ENCODE measurements at places on chromosomes 2 and 18.
A peak's percentile ranks its signal among the peaks of the same experiment; 100 is the strongest.

DNA sequence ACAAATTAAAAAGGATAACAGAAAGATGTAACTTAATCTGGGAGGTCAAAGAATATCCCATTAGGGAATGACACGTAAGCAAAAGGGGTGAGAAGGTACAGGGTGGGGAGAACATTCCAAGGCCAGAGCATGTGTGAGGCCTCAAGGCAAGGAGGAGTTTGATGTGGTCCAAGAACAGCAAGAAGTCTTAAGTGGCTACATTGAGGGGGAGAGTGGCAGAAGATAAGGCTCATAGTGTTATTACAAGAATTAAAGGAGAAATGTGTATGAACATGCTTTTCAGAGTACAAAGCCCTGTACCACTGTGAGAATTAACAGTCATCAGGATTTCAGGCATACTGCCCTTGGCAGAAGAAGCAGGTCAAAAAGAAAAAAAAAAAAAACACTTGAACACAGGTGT, 174.4 kb upstream of the ERBB4 start:
- no peak for DNase-seq

DNA sequence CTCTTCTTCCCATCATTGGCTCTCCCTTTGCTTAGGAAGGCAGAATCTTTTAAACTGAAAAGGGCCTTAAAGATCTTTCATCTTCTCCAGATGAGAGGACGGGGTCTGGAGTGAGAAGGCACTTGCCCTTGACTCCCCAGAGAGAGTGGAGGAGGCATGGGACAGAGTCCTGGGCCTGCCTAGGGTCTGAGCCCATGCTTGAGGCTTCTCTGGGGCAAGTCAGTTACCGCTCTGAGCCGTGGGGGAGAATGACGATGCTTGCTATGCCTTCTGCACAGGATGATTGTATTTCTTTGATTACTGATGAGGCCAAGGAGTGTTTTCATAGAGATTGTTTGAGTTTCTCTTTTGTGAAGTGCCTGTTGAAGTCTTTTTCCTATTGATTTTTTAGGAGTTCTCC, 921 bp downstream of the PLB1 start:
- DNase-seq = no peak

- DNase-seq = no peak
Measured at GRCh38 chr2:164015328-164016123, 279.7 kb upstream of the FIGN start.

- no peak for DNase-seq
Measured at GRCh38 chr2:97712693-97713295, 582 bp upstream of the ZAP70 start.

DNA sequence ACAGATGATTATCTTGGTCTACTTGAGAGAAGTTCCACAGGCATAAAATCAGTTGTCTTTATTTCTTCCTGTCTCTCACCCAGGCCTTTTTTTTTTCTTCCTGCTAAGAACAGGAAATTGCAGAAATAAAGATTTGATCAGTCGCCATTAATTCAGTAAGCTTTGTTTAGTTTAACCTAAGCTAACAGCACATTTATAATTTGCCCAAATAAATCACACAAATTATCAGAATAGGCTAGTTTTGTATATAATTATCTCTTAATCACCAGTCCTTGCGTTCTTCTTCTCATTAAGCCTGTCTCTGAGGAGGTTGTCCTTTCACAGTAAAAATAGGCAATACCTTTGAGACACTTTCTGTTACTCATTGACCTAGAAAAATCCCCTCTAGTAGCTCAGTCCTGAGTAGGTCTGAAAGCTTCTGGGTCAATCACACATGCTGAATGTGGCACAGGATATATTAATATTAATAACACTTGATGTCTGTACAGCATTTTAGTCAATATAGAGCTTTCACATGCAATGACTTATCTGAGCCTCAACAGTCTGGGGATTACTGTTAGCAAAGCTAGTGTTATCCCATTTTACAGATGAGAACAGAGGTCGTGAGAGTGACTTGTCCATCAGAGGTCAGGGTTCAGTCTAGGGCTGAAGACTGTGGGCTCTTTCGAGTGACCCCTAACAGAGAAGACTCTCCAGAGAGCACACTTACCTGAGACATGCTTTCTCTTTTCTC, 11.2 kb upstream of the STK17B start:
- no peak for DNase-seq

- no peak for DNase-seq
Measured at GRCh38 chr18:46624127-46624526, 32.9 kb downstream of the LOXHD1 start.

DNA sequence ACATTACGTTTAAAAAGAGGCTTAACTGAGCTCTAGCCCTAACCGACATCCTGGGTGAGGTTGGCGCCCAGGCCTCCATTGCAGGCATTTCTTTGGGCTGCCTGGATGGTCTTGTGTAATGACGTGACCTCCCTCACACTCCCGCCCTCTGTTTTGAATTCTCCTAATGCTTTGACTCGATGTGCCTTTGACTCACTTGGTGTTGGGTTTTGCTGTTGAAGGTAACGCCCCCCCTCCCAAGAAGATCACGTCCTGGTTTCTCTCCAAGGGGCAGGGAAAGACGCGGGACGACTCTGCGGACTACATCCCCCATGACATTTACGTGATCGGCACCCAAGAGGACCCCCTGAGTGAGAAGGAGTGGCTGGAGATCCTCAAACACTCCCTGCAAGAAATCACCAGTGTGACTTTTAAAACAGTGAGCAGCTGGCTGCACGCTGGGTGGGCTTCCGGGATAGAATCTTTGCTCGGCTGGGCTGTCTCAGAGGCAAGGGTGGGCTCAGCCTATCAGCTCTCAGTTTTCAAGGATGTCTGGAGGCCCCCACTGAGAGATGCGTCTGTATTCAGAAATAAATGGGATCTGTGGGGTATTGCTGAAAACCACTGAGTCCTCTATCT, 87.9 kb upstream of the ATG16L1 start:
- no peak for DNase-seq

DNA sequence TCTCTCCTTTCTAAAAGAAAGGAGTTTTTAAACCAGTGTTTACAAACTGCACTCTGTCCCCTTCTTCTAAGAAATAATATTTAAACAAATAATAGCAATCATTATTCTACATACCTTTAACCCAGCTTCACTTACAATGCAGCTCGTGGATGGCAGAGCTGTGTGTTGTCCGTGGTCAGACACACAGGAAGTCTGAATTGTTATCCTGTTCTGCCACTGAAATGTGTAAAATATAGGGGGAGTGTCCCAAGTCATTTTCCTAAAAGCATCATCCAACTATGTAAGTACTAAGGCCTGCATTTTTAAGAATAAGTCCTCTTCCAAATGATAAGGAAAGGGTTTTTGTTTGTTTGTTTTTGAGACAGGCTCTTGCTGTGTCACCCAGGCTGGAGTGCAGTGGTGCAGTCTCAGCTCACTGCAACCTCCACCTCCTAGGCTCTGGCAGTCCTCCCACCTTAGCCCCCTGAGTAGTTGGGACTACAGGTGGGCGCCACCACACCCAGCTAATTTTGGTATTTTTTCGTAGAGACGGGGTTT, 2.7 kb upstream of the PPP4R1 start:
- DNase-seq = no peak

GRCh38 chr2:221203856-221204255, 368.2 kb downstream of the EPHA4 start:
- DNase-seq = no peak

GRCh38 chr2:164642946-164643555, 21.8 kb upstream of the GRB14 start:
- no peak for DNase-seq

- DNase-seq = no peak
Measured at GRCh38 chr2:160406591-160407392, 86.8 kb downstream of the RBMS1 start.

GRCh38 chr2:8352296-8352695, 329.6 kb upstream of the ID2 start:
- no peak for DNase-seq

DNA sequence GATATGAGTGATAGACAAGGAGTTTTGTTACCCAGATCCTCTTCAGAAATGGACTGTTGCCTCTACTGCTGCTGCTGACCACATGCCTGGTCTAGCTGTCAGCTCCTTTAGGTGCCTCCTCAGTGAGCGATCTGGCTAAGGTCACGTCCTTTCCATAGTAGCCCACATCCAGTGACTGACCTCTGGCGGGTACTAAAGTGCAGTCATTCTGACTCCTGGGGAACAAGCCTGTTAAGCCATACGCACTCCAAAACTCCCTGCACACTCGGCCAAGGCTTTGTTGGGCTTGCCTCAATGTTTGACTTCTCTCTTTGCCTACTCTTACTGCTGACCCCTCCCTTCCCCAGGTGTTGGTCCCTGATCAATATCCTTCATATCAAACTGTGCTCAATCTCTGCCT, 685.2 kb downstream of the IRS1 start:
- DNase-seq = no peak

GRCh38 chr18:6031002-6031401, 135.7 kb upstream of the TMEM200C start:
- no peak for DNase-seq

DNA sequence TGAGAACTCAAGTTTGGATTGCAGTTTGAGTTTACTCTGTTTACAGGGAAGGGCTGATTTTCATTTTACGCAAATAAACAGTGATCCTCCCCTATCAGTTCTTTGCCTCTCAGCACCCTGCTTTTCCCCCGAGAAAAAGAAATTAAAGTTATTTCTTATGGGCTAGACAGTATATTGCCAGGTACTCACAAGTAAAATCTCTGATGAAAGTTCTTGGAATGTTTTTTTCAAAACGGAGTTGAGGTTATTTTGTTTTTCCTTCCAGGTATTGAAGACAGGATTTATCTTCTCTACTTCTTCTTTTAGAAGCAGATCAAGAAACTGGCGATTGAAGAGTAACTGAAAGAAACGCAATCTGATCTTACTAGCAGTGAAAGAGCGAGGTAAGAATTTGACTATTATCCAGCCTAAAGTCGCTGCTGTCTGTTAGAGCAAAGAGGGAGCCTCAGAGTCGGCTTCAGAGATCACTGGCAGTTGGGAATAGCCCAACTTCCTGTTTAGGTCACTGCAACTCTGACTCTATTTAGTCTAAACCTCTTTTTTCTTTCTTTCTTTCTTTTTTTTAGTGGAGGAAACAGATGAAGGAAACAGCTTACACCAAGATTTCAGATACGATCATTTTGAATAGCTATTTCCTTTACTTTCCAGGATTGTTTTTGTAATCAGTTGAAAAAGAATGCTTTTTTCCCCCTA, at the start of gene TFPI:
Gene TFPI, minus strand, starts transcription at position 425 of the 693 bp plus-strand sequence. CDS start 50,667 bp downstream, outside the sequence.
- no peak for DNase-seq

DNA sequence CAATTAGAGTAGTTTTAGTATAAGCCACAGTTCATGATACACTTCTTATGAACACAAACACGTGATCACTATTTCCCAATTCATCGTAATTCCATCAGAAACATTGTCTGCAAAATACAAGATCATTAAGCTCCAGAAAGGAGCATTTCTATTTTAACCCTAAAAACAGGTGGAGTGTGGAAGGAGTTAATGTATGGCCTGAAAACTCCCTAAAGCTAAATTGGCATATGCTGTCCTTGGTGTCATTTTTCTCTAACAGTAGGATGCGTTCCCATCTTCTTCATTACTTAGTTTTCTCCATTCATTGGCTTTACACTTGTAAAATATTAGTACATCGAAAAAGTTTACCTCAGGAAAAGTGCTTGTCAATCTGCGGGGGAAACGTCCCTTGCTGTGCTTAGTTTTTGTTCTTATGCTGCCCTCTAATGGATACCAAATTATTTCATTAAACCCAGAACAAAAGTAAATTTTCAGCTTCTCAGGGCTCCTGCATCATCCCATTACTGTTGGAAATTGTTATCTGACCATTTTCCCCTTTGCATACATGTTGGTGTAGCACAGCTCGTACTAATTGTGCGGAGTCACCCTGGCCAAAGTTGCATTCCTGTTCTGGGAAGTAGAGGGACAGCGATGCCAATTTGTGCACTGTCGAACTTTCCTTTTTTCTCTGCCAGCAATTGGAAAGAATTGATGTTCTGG, 153.4 kb downstream of the GPD2 start:
- no peak for DNase-seq

GRCh38 chr2:222566229-222566628, 89.7 kb downstream of the FARSB start:
- no peak for DNase-seq

GRCh38 chr2:234250926-234251325, 200.4 kb downstream of the SPP2 start:
- DNase-seq = no peak

GRCh38 chr18:62458868-62459716, 63.7 kb upstream of the ZCCHC2 start:
- DNase-seq = no peak

DNA sequence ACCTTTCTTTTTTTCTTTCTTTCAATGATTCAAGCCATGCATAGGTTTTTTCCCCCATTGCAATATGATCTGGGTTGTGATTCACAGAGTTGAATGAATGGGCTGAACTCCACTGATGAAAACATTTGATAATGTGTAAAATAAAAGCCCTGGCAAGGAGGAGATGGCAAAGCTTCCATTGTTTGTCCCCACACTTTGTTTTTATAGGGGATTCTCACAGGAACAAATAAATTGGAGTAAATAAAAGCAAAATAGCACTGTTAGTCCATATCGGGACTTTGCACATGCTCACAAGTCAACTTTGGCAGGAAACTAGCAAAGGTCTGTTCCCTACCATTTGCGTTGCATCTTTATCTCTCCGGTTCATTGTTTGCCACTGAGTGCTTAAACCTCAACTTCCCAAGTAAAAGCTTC, 55.7 kb downstream of the MEIS1 start:
- DNase-seq = no peak

- no peak for DNase-seq
Measured at GRCh38 chr2:232873292-232873908, 3.3 kb downstream of the SNORC start.

- no peak for DNase-seq
Measured at GRCh38 chr2:15939854-15940660, at the start of gene MYCN. Gene MYCN (plus strand): TSS chr2:15940550. CDS start chr2:15942065, 1,515 bp downstream.

DNA sequence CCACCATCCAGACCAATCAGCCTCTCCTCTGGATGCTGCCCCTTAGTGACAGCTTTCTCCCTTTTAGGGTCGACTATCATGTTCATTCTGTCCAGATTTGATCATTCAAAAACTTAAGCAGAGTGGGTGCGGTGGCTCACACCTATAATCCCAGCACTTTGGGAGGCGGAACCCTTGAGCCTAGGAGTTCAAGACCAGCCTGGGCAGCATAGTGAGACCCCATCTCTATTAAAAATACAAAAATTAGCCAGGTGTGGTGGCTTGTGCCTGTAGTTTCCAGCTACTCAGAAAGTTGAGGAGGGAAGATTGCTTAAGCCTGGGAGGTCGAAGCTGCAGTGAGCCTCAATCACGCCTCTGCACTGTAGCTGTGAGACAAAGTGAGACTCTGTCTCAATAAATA, 68.3 kb upstream of the ZCCHC2 start:
- no peak for DNase-seq

DNA sequence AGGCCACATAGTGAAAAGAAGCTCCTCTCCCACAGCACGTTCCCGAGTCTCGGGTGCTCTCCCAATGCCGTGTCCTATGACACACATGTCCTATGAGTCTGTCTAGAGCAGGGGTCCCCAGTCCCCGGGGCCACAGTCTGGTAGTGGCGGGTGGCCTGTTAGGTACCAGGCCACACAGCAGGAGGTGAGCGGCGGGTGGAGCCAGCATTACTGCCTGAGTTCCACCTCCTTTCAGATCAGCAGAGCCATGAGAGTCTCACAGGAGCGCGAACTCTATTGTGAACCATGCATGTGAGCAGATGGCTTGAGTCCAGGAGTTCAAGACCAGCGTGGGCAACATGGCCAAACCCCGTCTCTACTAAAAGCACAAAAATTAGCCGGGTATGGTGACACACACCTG, 112.6 kb downstream of the ZBTB7C start:
- peak; percentile 56 for DNase-seq

All from ascending aorta (tissue), 2 donors.